Daoy (cell line): ENCODE measurements at places on chromosomes 3 and 15. TPM values are rescaled to one million over a fixed set of nuclear protein-coding genes. Genes with fewer than 3 reads are reported as not detected.

DNA sequence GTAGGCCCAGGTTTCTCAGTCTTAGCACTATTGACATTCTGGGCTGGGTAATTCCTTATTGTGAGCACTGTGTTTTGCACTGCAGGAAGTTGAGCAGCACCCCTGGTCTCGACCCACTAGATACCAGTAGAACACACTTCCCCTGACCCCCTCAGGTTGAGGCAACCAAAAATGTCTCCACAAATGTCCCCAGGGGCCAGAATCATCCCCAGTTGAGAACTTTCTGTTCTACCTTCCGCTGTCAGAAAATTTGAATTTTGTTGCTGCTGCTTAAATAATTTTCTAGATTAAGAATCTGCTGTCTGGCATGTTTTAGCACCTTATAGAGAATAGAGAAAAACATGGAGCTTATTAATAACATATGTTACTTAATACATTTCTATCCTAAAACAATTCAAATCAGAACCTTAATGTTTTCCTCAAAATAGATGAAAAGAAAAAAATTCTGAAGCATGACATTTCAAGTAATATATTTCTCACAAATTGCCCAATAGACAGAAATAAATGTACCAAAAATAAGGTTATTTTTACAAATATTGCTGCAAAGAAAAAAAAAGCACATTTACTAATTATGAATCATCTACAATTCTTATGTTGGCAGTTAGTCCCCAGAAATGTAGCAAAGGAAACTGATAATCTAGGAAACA is 13.2 kb upstream of the THRB start:
- DNase-seq, result no peak

GRCh38 chr3:17360991-17361390 is 381.4 kb downstream of the TBC1D5 start:
- no peak for DNase-seq

DNA sequence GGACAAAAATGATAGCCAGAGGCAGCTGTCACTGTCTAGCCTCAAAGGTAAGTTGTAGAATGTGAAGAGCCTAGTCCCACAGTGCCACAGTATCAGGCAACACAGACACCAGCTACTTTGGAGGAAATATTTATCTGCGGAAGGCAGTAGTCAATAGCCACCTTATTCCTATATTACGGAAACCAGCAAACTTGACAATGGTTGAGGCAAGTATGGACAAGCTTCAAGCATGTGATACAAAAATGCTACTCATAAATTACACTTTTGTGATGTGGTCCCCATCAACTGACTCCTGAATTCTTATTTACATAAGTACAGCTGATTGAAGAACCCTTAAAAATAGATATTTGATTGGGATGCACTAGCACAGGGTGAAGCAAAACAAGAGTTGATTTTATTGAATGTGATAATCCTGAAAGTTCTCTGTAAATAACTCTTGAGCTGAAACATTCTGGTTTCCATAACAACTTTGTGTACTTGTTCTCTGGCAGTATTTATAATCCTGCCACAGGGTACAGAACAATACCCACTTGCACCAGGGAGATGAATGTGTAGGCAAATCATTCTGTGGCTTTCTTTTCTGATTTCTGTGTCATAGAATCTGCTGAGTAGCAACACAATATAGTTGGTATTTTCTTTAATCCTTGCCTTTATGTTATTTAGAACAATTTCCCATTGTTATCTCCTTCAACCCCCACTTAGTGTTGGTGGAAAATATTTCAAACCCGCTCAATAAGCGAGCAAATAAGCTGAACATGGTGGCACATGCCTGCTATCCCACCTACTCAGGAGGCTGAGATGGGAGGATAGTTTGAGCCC is at the start of gene ANKUB1:
Gene ANKUB1, minus strand, starts transcription at position 103 of the 819 bp plus-strand sequence. CDS start 188 bp downstream, outside the sequence.
- DNase-seq, result no peak

- DNase-seq, result no peak
Measured at GRCh38 chr3:47634996-47635395, 56.3 kb upstream of the CSPG5 start.

DNA sequence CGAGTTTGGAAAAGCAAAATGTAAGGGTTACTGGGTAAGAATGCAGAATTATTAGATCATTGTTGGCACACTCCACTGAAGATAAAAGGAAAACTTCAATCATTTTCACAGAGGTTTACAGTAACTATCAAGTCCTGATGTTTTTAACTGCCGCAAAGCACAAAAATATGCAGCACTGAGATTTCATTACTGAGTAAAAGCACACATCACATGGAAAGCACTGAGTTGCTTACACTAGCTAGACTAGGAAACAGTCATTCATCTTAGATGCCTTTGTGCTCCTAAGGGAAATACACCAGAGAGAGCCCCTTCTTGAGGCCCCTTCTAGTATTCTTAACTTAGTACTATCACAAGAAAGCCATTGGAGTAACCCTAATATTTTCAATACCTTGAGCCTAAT is 11.8 kb upstream of the P2RY1 start:
- no peak for DNase-seq

DNA sequence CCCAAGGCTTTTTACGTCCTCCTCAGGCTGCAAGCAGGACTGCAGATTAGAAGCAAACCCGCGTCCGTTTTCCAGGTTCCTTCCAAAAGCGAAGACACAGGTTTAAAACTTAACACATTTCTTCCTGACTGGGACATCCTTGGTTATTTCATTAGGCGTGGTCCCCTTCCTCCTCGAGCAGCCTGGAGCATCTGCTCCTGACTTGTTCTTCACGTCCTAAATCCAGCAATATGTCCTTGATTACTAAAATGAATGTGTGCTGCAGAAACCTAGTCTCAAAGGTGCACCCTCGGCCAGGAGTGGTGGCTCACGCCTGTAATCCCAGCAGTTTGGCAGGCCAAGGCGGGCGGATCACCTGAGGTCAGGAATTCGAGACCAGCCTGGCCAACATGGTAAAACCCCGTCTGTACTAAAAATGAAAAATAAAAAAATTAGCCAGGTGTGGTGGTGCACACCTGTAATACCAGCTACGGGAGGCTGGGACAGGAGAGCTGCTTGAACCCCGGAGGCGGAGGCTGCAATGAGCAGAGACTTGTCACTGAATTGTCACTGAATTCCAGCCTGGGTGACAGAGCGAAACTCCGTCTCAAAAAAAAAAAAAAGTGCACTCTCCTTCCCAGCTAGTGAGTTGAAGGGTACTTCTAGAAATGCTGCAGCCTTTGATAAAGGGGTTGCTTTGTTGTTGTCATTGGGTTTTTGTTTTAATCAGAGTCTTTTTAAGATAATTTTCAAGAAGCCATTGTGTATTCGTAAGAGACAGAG is 842 bp upstream of the LRIG1 start:
- no peak for DNase-seq

- DNase-seq, result peak; percentile 4
Measured at GRCh38 chr3:49465270-49466034, 4.6 kb upstream of the DAG1 start.

GRCh38 chr3:114179575-114179974 is 723 bp upstream of the DRD3 start:
- peak; percentile 26 for DNase-seq

DNA sequence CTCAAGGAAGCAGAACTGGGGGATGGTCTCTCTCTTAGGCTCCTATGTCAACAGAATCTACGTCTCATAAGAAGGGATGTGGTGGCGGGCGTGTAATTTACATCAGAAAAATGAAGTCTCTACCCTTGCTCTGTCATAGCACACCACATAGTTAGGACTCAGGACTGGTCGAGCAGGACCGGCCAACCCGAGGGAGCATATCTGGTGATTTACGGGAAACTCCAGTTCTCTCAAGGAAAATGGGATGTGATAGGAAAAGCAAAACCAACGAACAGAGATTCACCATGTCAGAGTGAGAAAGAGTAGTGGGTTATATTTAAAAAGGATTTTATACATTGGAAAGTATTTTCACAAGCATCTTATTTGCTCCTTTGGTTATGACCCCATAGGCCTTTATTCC is 54.7 kb downstream of the IGF2BP2 start:
- DNase-seq, result no peak

DNA sequence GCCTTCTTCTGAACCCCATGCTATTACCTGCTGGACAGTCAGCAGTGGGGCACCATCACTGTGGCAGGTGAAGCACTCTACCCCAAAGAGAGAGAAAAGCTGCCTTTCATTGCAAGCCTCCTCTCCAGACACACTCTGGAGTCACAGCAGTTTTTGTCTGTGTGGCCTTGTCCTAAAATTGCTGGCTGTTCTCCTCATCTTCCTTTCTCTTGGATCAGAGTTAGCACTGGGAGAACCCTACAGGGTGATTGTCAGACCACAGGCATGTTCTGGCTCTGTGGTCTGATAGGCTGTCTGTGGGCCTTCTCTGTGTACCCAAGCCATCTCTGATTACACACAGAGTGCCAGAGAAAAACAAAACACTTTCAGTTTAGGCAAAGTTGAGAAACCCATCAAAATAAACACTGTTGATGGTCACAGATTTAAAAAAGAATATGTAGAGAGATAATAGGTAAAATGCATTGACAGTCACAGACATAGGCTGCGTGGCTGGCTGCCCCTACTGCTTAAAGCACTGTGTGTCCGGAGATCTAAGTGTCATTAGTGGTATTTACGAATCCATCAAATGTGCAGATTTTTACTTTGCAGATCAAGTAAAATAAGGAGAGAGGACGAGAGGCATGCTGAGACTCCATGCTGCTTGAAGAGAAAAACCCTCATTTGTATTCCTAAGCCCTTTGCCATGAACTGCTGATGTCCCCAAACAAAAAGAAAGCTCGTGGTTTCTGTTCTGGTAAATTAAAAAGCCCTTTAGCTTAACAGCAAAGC is 689.9 kb downstream of the TUSC7 start:
- DNase-seq, result peak; percentile 32

DNA sequence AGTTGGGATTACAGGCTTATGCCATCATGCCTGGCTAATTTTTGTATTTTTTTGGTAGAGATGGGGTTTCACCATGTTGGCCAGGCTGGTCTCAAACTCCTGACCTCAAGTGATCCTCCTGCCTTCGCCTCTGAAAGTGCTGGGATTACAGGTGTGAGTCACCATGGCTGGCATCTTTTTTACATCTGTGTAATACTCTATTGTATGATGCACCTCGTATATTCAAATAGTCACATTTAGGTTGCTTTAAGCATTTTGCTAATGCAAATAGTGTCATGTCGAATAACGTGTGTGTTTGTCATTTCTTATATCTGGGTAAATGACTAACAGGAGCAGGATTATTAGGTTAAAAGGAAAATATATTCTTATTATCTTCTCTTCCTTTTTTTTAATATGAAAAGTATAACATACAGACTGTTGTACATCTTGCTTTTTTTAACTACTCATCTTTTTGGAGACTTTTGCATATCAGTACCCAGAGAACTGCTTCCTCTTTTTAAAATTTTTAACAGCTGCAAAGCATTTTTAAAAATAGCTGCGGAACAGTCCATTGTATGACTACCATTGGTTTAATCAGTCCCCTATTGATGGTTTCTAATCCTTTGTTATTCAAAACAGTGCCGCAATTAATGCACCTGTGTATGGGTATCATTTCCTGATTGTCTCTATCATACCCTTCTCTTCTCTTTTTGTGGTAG is 13.4 kb downstream of the SCAMP5 start:
- DNase-seq, result no peak

GRCh38 chr3:135491491-135492205 is 473.9 kb upstream of the PPP2R3A start:
- peak; percentile 71 for DNase-seq

DNA sequence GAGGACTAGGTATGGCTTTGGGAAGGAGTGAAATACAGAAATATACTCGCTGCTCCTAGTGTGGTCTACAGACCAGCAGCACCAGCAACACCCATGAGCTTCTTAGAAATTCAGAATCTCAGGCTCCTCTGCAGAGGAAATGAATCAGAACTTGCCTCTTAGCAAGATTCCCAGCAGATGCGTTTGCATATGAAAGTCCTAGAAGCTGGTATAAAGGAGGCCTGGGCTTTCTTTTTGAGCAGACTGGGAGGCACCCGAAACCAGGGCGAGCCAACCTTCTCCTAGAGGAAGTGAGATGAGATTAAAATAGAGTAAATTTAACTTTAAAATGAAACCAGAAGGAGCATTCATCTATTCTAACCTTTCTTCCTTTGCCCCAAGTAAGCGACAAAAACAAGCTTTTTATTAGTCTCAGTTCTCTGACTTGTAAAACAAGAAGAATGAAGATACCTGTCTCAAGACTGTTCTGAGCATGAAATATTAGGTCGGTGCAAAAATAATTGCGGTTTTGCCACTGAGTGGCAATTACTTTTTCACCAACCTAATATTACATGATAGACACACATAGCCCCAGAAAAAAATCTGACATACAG is 140.0 kb downstream of the PDZRN3 start:
- DNase-seq, result no peak

- no peak for DNase-seq
Measured at GRCh38 chr15:60703207-60703933, 224.4 kb upstream of the ICE2 start.

DNA sequence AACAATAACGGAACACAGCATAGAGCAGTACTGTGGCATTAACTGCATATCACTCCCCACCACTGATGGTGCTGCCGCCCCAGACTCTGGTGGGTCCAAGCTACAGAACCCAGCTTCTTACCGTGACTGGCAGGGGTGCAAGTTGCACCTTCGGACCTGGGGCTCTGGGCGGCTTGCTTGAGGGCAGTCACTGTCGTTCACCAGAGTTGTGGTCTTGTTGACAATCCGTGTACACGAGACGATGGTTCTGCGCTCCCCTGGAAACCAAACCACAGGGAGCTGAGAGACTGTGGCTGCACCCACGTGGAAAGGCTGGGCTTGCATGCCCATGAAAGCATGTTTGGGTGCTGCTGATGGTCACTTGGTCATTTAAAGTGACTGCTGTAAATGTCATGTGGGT is 293.0 kb downstream of the ADAMTS17 start:
- no peak for DNase-seq

DNA sequence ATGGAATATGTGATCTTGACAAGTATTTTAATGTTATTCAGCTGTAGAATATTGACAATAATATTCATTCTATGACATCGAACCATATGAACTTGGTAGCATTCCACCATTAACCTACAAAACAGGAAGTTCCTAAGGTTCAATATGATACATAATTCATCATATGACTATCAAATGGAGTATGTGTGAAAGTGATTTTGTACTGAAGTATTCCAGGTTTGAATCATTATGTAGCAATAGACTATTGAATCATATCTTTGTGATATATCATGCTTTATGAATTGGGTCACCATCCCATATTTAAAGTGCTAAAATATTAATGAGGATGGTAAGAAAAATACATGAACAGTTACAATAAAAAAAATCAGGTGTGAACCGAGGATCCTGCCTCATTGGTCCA is 95.1 kb downstream of the TP63 start:
- DNase-seq, result no peak

DNA sequence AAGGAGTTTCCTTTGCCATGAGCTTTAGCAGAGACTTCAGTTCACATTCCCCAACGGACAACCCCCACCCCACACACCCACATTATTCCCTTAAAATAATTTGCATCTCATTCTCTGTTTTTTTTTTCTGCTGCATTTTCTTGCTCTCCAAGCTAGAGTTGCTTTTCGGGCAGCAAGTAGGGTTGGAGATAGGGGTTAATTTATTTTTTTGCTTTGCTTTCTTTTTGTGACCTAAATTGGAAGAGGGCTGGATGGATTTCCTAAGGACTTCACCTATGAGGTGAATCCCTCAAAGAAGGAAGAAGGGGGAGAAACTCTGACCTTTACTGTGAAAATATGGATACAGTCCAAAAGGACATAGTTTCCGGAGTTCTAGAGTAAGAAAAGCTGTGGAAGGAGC is 6.6 kb downstream of the SOX2 start:
- no peak for DNase-seq

CD86 gene
- 0.15 and 0.29 TPM in 2 replicates for total RNA-seq

ADGRG7 gene
- total RNA-seq, result not detected in 2 replicates

DUOX1 gene
- total RNA-seq, result 0.03 and 0.17 TPM in 2 replicates

ANKUB1 gene
- total RNA-seq, result not detected in 2 replicates

ARGFX gene
- total RNA-seq, result not detected in 2 replicates

NPAP1 gene
- 0.03 and 0.17 TPM in 2 replicates for total RNA-seq

DPP8 gene
- 21.0 and 24.9 TPM in 2 replicates for total RNA-seq

EFCC1 gene
- total RNA-seq, result not detected in 2 replicates

SLC25A38 gene
- total RNA-seq, result 20.1 and 28.3 TPM in 2 replicates

ZNF710 gene
- total RNA-seq, result 4.5 and 12.3 TPM in 2 replicates
